Activated naive CD8-positive, alpha-beta T cell treated with anti-CD3 and anti-CD28 coated beads for 36 hours (primary cell): ENCODE measurements at places on chromosomes 12 and 14. TPM values are rescaled to one million over a fixed set of nuclear protein-coding genes. Genes with fewer than 3 reads are reported as not detected.

The FGD6 gene
- 0.87 TPM for total RNA-seq

The TPH2 gene
- total RNA-seq = not detected

DNA sequence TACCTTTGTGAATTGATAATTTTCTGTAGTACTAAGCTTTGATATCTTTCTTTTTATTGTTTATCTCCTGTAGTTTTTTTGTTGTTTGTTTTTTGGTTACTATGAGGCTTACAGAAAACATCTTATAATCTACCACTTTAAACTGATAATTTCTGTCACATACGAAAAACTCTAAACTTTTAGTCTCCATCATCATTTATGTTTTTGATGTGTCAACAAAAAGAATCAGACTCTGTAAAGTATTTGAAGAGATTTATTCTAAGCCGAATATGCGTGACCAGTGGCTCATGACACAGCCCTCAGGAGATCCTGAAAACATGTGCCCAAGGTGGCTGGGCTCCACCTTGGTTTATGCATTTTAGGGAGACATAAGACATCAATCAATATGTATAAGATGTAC is 167.1 kb upstream of the ARHGAP5 start:
- H3K27ac ChIP-seq = no peak overlapping the region
- DNase-seq = no peak
- no peak overlapping the region for H3K4me3 ChIP-seq

The ANKS1B gene
- total RNA-seq = not detected

- H3K4me3 ChIP-seq = no peak overlapping the region
- H3K36me3 ChIP-seq = peaks cover 22% of the 10 kb centered on the region
- DNase-seq = no peak
- H3K27me3 ChIP-seq = no peaks in the 10 kb centered on the region
Observed at GRCh38 chr12:104342635-104343249, 39.2 kb downstream of the EID3 start.

DNA sequence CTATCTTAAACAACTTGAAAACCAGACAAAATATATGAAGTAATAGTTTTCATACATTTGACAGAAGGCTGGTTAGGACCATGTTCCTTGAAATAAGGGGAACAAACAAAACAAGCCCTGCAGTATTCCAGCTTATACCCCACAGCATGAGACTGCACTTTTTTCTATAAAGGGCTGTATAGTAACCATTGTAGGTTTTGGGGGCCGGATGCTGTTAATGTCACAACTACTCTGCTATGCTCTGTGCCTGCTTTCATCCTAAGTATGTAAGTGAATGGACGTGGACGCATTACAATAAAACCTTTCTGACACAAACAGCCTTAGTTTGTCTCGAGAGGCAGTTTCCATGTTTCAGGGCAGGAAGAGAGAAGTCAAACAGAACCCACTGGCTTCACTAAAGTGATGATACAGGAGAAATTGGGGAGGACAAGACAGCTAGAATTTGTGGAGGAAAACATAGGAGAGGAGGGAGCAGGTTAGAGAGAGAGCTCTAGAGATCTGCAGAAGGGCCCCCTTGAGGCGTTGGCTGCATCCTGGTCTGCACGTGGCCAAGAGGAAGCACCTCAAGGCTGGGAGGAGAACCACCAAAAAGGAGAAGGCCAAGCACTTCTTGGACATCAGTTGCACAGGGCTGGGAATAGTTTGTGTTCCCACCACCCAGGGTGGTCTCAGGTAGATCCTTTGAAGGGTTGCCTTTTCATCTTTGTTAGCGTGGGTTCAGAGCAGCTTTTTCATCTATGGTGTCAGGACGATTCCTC is 63.7 kb downstream of the TRAF3 start:
- DNase-seq = no peak
- no peak overlapping the region for H3K4me3 ChIP-seq
- H3K4me1 ChIP-seq = peaks cover 3% of the 10 kb centered on the region
- peaks cover 17% of the 10 kb centered on the region for H3K36me3 ChIP-seq
- H3K27me3 ChIP-seq = no peaks in the 10 kb centered on the region
- no peak overlapping the region for H3K27ac ChIP-seq

- H3K27ac ChIP-seq = no peak overlapping the region
- no peak overlapping the region for H3K4me3 ChIP-seq
- H3K4me1 ChIP-seq = no peaks in the 10 kb centered on the region
- no peaks in the 10 kb centered on the region for H3K36me3 ChIP-seq
- no peak for DNase-seq
Observed at GRCh38 chr12:111270239-111270638, 98.7 kb downstream of the PHETA1 start.

The CD69 gene
- 152 TPM for total RNA-seq

- H3K27me3 ChIP-seq = no peaks in the 10 kb centered on the region
- no peaks in the 10 kb centered on the region for H3K36me3 ChIP-seq
- no peak for DNase-seq
Observed at GRCh38 chr14:76077340-76077739, 74.4 kb upstream of the GPATCH2L start.

The KRT71 gene
- not detected for total RNA-seq

DNA sequence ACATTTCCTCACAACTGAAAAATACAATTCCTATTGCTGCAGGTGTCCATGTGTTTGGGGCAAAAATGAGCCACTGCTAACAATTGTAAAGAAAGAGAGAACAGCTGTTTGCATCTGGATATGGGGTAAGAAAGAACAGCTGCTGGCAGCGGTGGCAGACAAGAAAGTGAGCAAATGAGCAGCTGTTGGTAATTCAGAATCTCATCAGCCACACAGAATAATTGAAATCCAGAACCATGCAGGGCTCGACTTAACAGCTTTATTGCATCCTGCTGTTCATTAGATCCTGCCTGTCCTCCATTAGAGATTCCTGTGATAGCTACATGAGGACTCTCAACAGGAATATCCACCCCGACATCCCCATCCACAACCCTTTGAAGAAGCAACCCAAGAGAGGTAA is 62.5 kb upstream of the TSPAN8 start:
- H3K27ac ChIP-seq = no peak overlapping the region
- H3K36me3 ChIP-seq = no peaks in the 10 kb centered on the region
- no peaks in the 10 kb centered on the region for H3K4me1 ChIP-seq

DNA sequence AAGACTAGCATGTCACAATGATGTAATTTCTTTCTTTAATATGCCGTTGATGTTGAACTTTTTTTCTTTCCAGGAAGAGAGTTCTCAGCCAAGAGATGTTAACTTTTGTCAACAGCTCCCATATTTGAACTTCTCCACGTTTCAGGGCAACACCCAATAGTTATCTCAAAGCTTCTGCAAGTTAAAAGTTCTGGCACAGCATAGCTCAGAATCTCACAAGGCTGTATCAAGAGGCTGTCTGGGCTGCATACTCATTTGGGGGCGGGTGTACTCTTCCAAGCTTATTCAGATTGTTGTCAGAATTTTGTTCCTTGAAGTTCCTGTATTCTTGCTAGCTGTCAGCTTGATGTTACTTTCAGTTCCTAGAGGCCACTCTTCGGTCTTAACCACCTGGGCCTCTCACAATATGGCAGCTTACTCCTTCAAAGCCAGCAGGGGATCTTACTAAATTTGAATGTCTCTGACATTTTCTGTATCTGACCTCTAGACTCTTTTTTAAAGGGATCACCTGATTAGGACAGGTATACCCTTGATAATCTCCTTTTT is 38.9 kb downstream of the KCNC2 start:
- H3K27ac ChIP-seq = no peak overlapping the region
- no peaks in the 10 kb centered on the region for H3K36me3 ChIP-seq
- no peak overlapping the region for H3K4me3 ChIP-seq
- no peaks in the 10 kb centered on the region for H3K4me1 ChIP-seq

DNA sequence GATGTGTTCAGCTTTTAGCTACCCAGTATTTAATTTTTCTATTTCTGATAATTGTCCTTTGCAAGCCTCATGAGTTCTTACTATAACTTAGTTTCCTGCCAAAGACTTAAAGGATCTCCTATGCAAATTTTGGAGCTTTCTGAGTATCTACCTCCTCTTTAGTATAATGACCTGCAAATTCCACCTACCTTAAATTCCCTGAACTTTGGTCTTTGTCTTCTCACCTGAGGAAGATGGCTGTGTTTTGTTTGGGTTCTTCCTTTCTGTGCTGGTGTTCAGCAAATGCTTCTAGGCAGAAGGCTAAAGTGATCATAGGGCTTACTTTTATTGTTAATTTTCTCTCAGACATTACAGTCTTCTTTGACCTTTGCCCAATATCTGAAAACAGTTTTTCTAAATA is 142.8 kb downstream of the FUT8 start:
- H3K4me3 ChIP-seq = no peak overlapping the region
- no peaks in the 10 kb centered on the region for H3K27me3 ChIP-seq
- no peak overlapping the region for H3K27ac ChIP-seq
- peaks cover 26% of the 10 kb centered on the region for H3K4me1 ChIP-seq
- DNase-seq = no peak

DNA sequence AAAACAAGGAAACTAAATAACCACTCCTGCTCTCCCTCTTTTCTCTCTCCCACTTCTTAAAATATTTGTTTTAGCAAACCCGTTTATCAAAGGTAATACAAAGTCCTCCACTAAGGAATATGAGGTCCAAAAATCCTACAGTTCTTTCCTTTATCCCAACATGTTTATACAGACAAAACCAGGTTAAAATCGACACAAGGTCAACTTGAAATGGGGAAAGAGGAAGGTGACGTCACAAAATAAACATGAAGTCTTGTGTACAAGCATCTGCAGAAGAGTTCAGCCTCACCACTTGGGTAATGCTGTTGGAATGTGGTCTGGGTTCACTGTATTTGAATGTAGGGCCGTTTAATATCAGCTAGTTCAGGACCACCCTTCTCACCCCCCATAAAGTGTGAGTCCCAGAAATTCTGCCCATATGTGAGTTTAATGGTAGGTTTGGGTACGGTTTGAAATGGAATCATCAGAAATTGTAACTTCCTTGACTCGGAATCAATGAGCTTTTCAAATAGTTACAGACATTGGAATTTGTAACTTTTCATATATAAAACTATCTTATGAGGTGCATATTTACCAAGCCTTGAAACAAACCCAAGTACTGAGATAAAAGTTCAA is 120.0 kb upstream of the SLC38A2 start:
- H3K36me3 ChIP-seq = no peaks in the 10 kb centered on the region
- no peak for DNase-seq
- H3K4me1 ChIP-seq = no peaks in the 10 kb centered on the region
- H3K27ac ChIP-seq = no peak overlapping the region
- H3K27me3 ChIP-seq = no peaks in the 10 kb centered on the region
- no peak overlapping the region for H3K4me3 ChIP-seq

The IRF2BPL gene
- total RNA-seq = 36.2 TPM

- no peak for DNase-seq
- no peaks in the 10 kb centered on the region for H3K36me3 ChIP-seq
- no peak overlapping the region for H3K27ac ChIP-seq
- H3K4me3 ChIP-seq = no peak overlapping the region
- no peaks in the 10 kb centered on the region for H3K4me1 ChIP-seq
Observed at GRCh38 chr12:109609342-109609741, 35.7 kb downstream of the MVK start.

DNA sequence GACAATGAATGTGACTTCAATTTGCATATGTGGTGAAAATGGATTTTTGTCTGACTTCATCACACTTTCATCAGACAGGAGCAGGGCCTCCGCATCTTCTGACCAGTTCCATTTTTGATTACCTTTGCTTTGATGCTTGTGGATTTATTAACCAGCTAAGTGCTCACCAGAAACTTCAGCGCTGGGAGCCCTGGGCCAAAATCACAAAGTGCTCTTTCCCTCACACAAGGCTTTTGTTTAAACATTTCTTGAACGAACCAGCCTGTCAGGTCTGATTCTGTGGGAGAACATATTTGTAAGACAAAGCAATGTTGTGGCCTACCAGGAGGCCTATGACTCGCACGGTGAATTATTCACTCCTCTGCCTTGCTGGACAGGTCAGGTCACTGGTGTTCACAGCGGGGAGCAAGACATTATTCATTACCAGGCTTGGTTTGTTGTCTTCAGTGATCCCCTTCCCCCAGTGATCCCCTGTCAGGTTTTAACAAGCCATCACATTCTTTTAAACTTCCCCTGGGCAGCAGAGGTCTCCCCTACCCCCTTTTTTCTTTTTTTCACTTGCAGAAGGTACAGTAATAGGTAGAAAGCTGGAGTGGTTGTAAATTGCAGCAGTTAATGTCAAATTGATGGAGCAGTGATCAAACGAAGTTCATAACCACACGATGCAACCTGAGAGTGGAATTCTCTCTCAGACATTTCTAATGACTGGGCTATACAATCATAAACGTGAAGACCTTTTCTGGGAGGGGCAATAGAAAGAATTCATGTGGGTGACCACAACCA is 167.5 kb upstream of the PRICKLE1 start:
- H3K4me3 ChIP-seq = no peak overlapping the region
- H3K4me1 ChIP-seq = no peaks in the 10 kb centered on the region
- no peak overlapping the region for H3K27ac ChIP-seq
- H3K27me3 ChIP-seq = no peaks in the 10 kb centered on the region

GRCh38 chr12:118034429-118035189 is 18.1 kb downstream of the RFC5 start:
- no peak overlapping the region for H3K4me3 ChIP-seq
- DNase-seq = no peak
- peaks cover 42% of the 10 kb centered on the region for H3K4me1 ChIP-seq
- peak overlapping the region; percentile 92 for H3K27ac ChIP-seq
- H3K36me3 ChIP-seq = peaks cover 65% of the 10 kb centered on the region

- no peak overlapping the region for H3K4me3 ChIP-seq
- H3K4me1 ChIP-seq = peaks cover 2% of the 10 kb centered on the region
- H3K27ac ChIP-seq = no peak overlapping the region
- H3K27me3 ChIP-seq = no peaks in the 10 kb centered on the region
- no peak for DNase-seq
- no peaks in the 10 kb centered on the region for H3K36me3 ChIP-seq
Observed at GRCh38 chr14:97538749-97539410, 741.7 kb downstream of the VRK1 start.

- no peak overlapping the region for H3K4me3 ChIP-seq
- no peak overlapping the region for H3K27ac ChIP-seq
- no peaks in the 10 kb centered on the region for H3K4me1 ChIP-seq
- H3K36me3 ChIP-seq = peaks cover 5% of the 10 kb centered on the region
- no peak for DNase-seq
- H3K27me3 ChIP-seq = no peaks in the 10 kb centered on the region
Observed at GRCh38 chr12:79769189-79769859, 78.6 kb upstream of the PAWR start.

- H3K4me3 ChIP-seq = no peak overlapping the region
- H3K27me3 ChIP-seq = no peaks in the 10 kb centered on the region
- peaks cover 9% of the 10 kb centered on the region for H3K4me1 ChIP-seq
- no peak overlapping the region for H3K27ac ChIP-seq
- DNase-seq = no peak
Observed at GRCh38 chr12:92295523-92295922, 149.9 kb upstream of the BTG1 start.

DNA sequence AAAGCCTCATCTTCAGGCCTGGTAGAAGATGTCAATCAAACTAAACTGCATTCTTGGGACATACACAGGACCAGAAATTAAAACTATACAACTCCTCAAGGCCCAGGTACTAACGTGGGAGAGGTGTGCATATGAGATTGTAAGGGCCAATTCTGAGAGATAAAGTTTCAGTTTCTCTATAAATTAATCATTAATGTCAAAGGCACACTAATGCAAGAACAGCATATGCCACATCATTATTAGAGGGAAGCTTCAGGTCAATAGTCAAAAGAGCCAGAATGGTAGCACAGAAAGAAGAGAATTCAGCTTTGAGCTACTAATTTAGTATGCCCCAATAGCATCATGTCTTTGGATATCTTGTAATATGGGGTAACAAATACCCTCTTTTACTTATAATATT is 744.9 kb upstream of the MGAT4C start:
- H3K36me3 ChIP-seq = no peaks in the 10 kb centered on the region
- no peak overlapping the region for H3K27ac ChIP-seq
- DNase-seq = no peak
- H3K27me3 ChIP-seq = no peaks in the 10 kb centered on the region

The LRP6 gene
- total RNA-seq = 4.6 TPM
